ENCODE measurements at places on chromosomes 2 and 18. TPM values are rescaled to one million over a fixed set of nuclear protein-coding genes. Genes with fewer than 3 reads are reported as not detected.

The CD8B2 gene
- not detected for total RNA-seq

The FOSL2 gene
- 15.3 TPM for total RNA-seq

The RIT2 gene
- not detected for total RNA-seq

The GALR1 gene
- total RNA-seq, result not detected

The OTOS gene
- total RNA-seq, result not detected

The ALPG gene
- not detected for total RNA-seq

The ASIC4 gene
- total RNA-seq, result not detected

The NEU2 gene
- total RNA-seq, result not detected

The FAM210A gene
- 21.4 TPM for total RNA-seq

The IL36RN gene
- not detected for total RNA-seq

The CROCC2 gene
- total RNA-seq, result not detected

The TMEM247 gene
- not detected for total RNA-seq

The MALL gene
- total RNA-seq, result 26.6 TPM

The ARHGAP25 gene
- total RNA-seq, result 0.32 TPM

The GPR45 gene
- total RNA-seq, result not detected

The TIA1 gene
- total RNA-seq, result 122 TPM

The KCNK3 gene
- not detected for total RNA-seq

The ANKRD44 gene
- total RNA-seq, result 3.6 TPM

The TTC32 gene
- 10.8 TPM for total RNA-seq

The IL1RL1 gene
- total RNA-seq, result 68.5 TPM

The DTNA gene
- total RNA-seq, result 9.1 TPM

The ANKRD23 gene
- 0.65 TPM for total RNA-seq

The MYO3B gene
- under 0.01 TPM for total RNA-seq

The RNU2-63P gene
- total RNA-seq, result 88.5 TPM

The POTEI gene
- under 0.01 TPM for total RNA-seq

The APCDD1 gene
- not detected for total RNA-seq

The SPATA3 gene
- total RNA-seq, result not detected

The MDH1B gene
- total RNA-seq, result under 0.01 TPM

The UBXN4 gene
- total RNA-seq, result 67.9 TPM
